ENCODE measurements at places on chromosomes 7 and 10. TPM values are rescaled to one million over a fixed set of nuclear protein-coding genes. Genes with fewer than 3 reads are reported as not detected.
A peak's percentile ranks its signal among the peaks of the same experiment; 100 is the strongest.

DNA sequence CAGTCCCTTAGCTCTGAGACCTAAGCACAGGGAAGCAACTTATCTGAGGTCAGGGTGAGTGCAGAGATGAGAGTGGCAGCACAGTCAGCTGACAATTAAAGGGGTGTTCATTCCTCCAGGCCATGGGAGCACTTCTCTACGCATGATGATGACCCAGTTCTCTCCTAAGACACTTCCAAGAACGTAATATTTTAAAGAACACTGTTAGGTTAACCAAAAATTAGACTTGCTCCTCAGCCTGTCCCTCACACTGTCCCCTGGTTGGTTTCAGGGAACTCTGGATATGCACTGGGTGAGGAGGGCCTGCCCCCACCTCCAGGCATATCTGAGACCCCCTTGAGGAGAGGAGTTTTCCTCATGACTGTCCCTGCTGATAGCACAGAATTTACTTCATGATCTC lies 767.5 kb downstream of the GRID1 start:
- DNase-seq: no peak

GRCh38 chr7:144378651-144379050 lies 23.4 kb downstream of the ARHGEF5 start:
- no peak for DNase-seq

DNA sequence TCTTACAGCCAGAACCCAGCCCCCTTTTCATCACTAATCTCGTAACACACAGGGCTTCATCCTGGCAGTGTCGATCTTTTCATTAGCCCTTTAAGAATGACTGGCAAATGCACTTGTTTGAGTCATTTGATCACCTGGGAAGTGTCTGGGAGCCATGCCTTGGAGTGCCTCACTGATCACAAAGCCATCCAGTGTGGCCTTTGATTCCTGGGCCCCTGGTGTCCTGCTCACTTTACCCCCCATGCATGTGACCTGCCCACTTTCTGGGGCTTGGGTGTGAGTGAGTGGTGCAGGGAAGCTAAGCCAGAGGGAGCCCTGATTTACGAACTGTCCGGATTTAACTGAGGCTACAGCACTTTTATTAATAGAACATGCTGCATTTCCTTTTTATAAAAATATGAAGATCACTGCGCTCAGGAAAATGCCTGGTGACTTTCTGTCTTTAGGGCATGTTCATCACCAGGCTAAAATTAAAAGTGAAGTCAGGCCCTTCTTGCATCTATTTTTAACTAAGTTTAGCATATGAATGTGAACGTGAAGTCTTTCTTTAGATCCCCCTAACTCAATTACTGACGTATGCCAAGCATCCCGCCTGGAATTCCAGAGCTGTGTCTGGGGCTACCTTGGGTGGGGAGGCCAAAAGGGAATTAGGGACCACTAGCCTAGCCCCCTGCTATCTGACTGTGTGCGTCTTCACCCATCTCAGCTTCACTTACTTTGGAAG lies 23.6 kb downstream of the RBM20 start:
- peak; percentile 9 for DNase-seq

DNA sequence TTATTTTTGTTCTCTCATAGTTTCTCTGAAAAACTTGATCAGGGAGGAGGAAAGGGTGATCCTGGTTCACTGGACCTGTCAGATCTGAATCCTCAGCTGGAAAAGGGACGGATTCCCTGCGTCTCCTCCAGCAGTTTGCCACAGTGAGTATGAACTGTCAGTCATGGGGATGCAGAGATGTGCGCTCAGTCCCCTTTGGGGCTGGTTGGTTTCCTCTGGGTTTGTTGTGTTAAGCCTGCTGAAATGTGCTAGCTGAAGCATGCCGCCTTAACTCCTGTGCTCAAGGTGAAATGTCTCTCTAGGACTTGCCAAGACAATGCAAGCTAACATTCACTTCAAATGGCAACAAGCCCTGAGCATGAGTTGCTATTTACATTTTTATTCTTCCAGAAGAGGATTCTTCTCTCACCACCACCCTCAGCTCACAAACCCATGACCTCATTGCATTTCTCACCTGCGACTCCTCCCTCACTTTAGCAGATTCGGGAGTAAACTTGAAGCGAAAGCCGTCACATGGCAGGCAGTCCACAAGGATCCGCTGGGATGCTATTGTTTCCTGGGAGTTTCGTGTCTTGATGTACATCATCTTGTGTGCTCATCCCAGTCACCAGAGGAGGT lies 192.9 kb upstream of the FZD8 start:
- no peak for DNase-seq

DNA sequence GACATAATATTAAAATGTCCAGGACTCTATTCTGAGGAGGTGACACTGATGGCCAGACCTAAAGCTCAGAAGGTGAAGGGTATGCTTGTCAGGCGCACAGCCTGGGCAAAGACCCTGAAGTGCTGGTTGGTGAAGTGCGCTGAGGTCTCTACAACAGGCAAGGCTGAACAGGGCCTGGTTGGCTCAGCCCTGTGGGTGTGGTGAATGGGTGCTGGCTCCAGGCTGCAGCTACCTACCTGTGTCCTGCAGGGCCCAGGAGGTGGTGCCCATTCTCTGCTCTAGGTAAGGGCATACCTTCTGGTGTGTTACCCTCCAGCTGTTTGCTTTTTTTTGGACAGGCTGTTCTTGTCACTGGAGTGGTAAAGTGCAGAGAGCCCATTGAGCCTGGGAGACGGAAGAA lies 85.1 kb downstream of the RAMP3 start:
- DNase-seq: no peak

DNA sequence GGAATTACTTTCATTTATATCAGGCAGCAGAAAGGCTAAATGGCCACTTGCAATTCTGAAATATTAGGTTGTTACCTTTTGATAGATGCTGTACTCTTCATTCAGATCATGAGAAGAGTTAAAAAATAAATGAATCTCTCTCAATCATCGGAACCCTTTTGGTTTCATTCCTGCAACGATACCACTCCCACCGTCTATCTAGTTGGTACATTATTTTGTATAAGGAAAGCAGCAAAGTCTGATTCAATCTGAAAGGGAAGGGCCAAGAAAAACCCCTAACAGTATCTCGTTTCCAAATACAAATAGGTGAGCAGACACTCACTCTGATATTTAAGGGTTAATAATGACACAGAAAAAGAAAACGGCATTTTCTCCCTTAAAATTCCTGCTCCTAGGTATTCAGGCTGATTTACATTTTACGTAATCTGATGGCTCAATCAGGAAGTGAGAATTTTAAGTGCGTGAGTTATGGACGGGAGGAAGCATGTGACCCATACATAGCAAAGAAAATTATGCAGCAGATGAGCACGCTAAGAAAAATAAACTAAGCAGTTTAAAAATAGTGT lies 209.4 kb upstream of the KLF14 start:
- no peak for DNase-seq

GRCh38 chr10:124262234-124262865 lies 156.4 kb downstream of the OAT start:
- DNase-seq: no peak

GRCh38 chr10:3729397-3729976 lies 55.5 kb downstream of the KLF6 start:
- no peak for DNase-seq

- DNase-seq: peak; percentile 65
These were observed 43.4 kb downstream of the GRK5 start for GRCh38 chr10:119250641-119251314.

GRCh38 chr7:149007611-149008010 lies 20.7 kb downstream of the PDIA4 start:
- DNase-seq: no peak

GRCh38 chr10:75654171-75654771 lies 222.8 kb downstream of the LRMDA start:
- no peak for DNase-seq

DNA sequence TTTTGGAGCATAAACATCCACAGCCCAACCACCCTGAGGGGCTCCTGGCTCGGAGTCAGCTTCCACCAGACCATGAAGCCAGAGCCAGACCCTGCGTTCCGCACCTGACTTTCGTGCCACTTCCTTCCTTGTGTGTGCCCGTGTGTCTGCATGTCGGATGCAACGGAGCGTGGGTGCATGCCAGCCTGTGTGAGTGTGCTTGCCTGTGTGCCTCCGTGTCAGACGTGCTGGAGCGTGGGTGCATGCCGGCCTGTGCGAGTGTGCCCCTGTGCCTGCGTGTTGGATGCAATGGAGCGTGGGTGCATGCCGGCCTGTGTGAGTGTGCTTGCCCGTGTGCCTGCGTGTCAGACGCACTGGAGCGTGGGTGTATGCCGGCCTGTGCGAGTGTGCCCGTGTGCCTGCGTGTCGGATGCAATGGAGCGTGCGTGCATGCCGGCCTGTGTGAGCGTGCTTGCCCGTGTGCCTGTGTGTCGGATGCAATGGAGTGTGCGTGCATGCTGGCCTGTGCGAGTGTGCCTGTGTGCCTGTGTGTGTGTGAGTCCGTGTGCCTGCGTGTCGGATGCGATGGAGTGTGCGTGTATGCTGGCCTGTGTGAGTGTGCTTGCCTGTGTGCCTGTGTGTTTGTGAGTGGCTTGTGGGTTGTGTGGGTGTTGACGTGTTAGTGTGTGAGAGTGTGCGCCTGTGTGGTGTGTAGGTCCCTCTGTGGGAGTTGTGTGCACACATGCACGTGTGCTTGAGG lies 28.1 kb upstream of the KNDC1 start:
- no peak for DNase-seq

DNA sequence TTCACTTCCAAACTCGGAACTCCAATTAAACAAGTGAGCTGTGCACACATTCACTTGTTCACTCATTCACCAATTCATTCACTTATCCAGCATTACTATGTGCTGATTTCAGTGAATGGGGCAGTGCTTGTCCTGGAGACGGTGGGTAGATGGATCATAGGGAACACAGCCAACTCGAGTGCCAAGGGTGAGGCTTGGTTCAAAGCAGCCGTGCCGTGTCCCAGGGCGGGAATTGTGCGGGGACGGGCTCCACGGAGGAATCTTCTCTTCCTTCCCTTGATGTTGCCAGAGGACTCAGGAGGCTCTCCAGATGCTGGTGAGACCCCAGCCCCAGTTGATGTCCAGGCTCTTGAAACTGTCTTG lies 2.9 kb downstream of the SH2D4B start:
- no peak for DNase-seq

Gene ZNF853
- total RNA-seq: 21.9 TPM

Gene C7orf33
- not detected for total RNA-seq

Gene LRRD1
- total RNA-seq: 4.1 TPM
